ENCODE measurements at places on chromosomes 11 and 22.
A peak's percentile ranks its signal among the peaks of the same experiment; 100 is the strongest.

DNA sequence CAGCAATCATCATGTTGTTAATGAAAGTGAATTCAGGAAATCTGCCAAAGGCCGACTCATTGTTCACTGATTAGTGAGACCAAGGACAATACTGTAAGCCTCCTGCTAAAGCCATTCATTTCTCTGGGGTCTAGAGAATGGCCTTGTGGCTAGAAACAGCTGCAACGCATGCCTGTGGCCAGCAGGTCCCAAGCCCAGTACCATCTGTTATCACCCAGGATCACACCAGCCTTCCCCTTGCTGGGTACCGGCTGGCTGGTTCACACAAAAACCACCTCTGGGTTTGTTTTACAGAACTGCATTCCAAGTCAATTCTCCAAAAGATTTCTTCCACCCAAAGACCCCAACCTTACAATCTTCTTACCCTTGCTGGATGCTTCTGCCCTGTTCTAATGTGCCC lies 1.1 kb downstream of the PLAAT5 start:
- DNase-seq = no peak

DNA sequence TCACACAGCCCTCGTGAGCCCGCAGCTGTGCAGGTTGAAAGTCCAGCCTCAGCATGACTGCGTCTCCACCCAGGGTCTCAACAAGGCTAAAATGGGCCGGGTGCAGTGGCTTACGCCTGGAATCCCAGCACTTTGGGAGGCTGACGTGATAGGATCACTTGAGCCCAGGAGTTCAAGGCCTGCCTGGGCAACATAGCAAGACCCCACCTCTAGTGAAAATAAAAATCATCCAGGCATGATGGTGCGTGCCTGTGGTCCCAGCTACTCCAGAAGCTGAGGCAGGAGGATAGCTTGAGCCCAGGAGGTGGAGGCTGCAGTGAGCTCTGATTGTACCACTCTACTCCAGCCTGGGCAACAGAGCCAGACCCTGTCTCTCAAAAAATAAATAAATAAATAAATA lies 100.8 kb upstream of the PRR5 start:
- DNase-seq = no peak

- DNase-seq = no peak
Observed at GRCh38 chr11:64260147-64260708, 8.9 kb downstream of the PLCB3 start.

GRCh38 chr11:61892085-61892370 lies 683 bp upstream of the FADS3 start:
- DNase-seq = no peak

GRCh38 chr22:42720263-42721044 lies at the start of gene A4GALT:
A4GALT (minus strand) TSS chr22:42720870; CDS start chr22:42693951, 26,919 bp downstream.
- no peak for DNase-seq

DNA sequence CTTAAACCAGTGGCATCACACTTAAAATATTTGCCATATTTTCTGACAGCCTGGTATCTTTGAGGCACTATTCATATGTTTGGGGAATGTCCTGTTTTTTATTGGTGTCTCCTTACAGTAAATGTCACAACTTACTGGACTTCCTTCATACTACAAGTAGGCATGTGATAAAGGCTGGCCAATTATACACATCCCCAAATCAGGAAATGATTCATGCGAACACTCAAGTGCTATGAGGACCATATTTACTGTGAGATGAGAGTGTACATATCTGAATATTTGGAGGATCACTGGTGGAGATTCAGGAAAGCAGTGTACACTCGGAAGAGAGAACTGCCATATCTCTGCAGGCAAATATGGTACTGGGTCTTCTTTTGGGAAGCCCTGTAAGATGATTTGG lies 913.8 kb upstream of the CHORDC1 start:
- no peak for DNase-seq

GRCh38 chr11:1503708-1504104 lies 17.1 kb upstream of the MOB2 start:
- peak; percentile 33 for DNase-seq

Data from mucosa of gallbladder (tissue), 1 donor.